ENCODE measurements at places on chromosomes 13 and 19.

- no peak for DNase-seq
These were observed 64.4 kb downstream of the WASF3 start for GRCh38 chr13:26621731-26622401.

GRCh38 chr19:40768869-40769268 is 6.5 kb upstream of the MIA start:
- no peak for DNase-seq

- DNase-seq, result no peak
These were observed 25.1 kb downstream of the STARD13 start for GRCh38 chr13:33260168-33261098.

DNA sequence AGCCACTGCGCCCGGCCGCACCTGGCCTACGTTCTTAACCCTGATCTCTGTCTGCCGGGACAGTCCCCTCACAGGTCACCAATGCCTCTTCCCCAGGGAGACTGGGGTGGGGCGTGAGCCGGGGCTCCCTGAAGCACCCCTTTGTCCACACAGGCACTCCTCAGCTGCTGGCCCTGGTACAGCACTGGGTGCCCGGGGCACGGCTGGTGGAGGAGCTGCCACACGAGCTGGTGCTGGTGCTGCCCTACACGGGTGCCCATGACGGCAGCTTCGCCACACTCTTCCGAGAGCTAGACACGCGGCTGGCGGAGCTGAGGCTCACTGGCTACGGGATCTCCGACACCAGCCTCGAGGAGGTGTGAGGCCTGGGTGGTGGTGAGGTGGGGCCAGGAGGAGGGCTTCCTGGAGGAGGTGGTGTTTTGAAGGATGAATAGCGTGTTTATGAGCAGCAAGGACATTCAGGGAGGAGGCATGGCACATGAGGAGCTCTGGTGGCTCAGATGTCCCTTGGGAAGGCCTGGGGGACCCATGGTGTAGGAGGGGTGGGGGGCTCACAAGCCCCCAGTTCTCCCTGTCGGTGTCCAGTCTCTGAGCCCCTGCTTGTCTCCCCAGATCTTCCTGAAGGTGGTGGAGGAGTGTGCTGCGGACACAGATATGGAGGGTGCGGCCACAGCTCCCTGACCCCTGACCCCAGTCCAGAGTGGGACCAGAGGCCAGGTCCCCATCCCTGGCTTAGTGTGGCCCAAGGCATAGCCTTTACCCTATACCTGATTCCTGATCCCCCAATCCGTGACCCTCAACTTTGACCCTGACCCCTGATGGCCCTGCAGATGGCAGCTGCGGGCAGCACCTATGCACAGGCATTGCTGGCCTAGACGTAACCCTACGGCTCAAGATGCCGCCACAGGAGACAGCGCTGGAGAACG is 13.5 kb upstream of the ARHGAP45 start:
- DNase-seq, result no peak

- DNase-seq, result peak; percentile 64
These were observed 3.1 kb downstream of the KISS1R start for GRCh38 chr19:920051-920864.

DNA sequence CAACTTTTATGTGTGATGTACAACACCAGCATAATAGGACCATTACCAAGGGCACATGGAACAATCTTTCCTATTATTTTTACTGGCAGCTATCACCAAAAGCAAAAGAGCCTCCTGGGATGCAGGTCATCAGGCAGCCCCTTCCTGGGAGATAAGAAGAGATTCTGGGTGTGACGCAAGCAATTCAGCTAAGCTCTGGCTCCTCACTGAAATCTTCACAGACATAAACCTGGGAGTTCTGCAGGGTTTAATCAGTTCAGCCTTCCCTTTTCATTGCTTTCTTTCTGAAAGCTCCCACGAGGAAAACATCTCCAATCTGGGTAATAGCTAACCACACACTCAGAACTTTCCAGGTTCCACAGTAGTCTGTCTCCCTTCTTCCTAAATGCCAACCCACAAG is 341.1 kb downstream of the ENOX1 start:
- DNase-seq, result no peak

- DNase-seq, result no peak
These were observed 5.9 kb downstream of the SPPL2B start for GRCh38 chr19:2334426-2334825.

DNA sequence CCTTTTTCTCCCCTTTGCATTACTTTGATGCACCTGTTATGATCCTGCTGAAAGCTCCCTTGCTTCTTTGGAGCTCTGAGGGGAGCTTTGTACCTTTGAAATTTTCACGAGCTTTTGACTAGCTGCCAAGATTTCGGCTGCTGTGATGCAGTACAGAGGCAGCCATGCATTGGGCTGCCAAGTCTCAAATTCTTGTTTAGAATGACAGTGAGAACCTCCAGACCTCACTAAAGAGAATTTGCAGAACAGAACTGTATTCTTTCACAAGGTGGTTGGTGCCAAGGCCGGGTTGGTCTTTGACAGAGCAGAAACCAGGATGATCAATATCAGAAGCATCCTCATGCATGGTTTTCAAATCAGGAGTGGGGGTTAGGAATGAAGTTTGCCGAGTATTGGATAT is 414.8 kb downstream of the GPC5 start:
- no peak for DNase-seq

DNA sequence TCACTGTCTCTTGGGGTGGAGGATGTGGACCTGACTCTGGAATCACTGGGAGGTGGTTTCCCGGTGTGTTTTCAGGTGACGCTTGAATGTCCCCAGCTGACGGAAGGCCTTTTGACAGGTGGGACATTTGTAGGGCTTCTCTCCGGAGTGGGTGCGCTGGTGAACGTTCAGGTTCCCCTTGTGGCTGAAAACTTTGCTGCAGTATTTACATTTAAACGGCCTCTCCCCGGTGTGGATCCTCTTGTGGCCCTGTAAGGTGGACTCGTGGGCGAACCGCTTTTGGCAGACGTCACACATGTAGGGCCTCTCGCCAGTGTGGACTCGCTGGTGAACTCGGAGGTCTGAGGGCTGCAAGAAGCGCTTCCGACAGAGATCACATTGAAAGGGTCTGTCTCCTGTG is 7.8 kb downstream of the ZSCAN5B start:
- DNase-seq, result no peak
